Right cardiac atrium (tissue), 5 donors: ENCODE measurements at places on chromosomes 4 and X. TPM values are rescaled to one million over a fixed set of nuclear protein-coding genes. Genes with fewer than 3 reads are reported as not detected.
A peak's percentile ranks its signal among the peaks of the same experiment; 100 is the strongest.

Gene WWC2
- total RNA-seq, result 39.2 TPM

DNA sequence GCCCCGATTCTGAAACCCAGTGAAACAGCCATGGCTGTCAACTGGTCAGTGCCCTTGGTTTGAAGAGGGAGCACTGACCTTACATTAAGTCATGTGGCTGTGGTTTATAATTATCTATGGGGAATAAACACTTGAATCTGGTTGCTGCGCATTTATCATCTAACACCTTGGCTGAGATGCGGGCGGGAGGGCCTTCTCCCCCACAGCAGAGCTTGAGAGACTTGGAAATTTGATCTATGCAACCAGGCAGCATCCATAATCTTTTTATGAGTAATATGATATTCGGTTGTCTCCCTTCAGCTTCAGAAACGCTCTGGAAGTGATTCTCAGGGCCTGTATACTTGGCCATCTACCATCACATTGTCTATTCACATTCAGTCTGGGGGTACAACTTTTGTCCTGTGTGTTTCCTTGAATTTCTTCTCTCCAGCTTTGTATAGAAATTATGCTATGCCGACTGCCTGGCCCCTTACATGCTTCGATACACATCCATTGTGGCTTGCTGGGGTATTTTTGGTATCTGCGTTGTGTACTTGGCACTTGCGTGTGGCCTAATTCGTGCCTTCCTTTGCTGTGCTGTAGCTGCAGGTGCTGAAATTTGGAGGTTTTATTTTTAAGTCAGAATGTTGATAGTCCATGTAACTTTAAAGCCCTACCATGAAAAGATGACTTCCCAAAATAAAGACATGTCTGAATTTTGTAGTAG lies 321.6 kb downstream of the ARHGAP10 start:
- DNase-seq, result peak; percentile 72

GRCh38 chr4:168662297-168662984 lies 165.6 kb downstream of the PALLD start:
- no peak for DNase-seq

DNA sequence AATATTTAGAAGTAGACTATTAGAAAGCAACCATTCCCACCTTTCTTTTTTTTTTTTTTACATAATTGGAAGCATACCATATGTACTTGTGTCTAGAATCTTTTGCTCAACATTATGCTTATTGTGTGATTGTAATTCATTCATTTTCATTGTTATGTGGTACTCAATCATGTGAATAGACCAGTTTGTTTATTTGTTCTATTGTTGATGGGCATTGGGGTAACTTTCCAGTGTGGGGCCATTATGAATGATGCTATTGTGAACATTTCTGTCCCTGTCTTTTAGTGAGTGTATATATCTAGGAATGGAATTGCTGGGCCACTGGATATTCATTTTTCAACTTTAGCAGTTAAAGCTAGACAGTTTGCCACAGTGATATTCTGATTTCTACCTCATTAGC lies 62.5 kb upstream of the MCUB start:
- no peak for DNase-seq

Gene NKAP
- total RNA-seq, result 5.5 TPM

GRCh38 chrX:150806827-150807226 lies 91.6 kb downstream of the CD99L2 start:
- no peak for DNase-seq
